ENCODE measurements at places on chromosomes 3 and 15. TPM values are rescaled to one million over a fixed set of nuclear protein-coding genes. Genes with fewer than 3 reads are reported as not detected.

TMEM40 gene
- 61.0 TPM for total RNA-seq

BUB1B gene
- total RNA-seq, result 20.3 TPM

NANOGP8 gene
- total RNA-seq, result not detected

GAP43 gene
- not detected for total RNA-seq

ZPLD1 gene
- 0.28 TPM for total RNA-seq

UROC1 gene
- total RNA-seq, result not detected

SCG3 gene
- not detected for total RNA-seq

SMAD6 gene
- total RNA-seq, result 0.93 TPM

STRC gene
- not detected for total RNA-seq

TNNC1 gene
- 0.23 TPM for total RNA-seq

RAD54L2 gene
- 7.8 TPM for total RNA-seq

CALML4 gene
- total RNA-seq, result 0.85 TPM

PIGBOS1 gene
- total RNA-seq, result 9.5 TPM

CYP1A1 gene
- 10.3 TPM for total RNA-seq

LRRC15 gene
- not detected for total RNA-seq

ATP13A5 gene
- total RNA-seq, result 0.49 TPM

GADL1 gene
- not detected for total RNA-seq

CCPG1 gene
- total RNA-seq, result 12.3 TPM

SMAD3 gene
- total RNA-seq, result 51.4 TPM

SPINK8 gene
- total RNA-seq, result not detected

SI gene
- total RNA-seq, result not detected

ULK3 gene
- total RNA-seq, result 25.1 TPM
